ENCODE measurements at places on chromosomes 2 and 18. TPM values are rescaled to one million over a fixed set of nuclear protein-coding genes. Genes with fewer than 3 reads are reported as not detected.

CGREF1 gene
- total RNA-seq: 14.9 TPM

GAREM1 gene
- 3.9 TPM for total RNA-seq

CFAP65 gene
- not detected for total RNA-seq

ACMSD gene
- 0.28 TPM for total RNA-seq

ASXL3 gene
- total RNA-seq: 1.1 TPM

ROCK1 gene
- total RNA-seq: 27.9 TPM

AFF3 gene
- total RNA-seq: 2.0 TPM

IL36B gene
- total RNA-seq: not detected

SFTPB gene
- not detected for total RNA-seq

XDH gene
- 0.38 TPM for total RNA-seq

IL36G gene
- not detected for total RNA-seq

SERPINB5 gene
- under 0.01 TPM for total RNA-seq

FAP gene
- total RNA-seq: 274 TPM

CHCHD5 gene
- total RNA-seq: 4.5 TPM

ZNF521 gene
- total RNA-seq: 9.9 TPM

FAM228A gene
- total RNA-seq: 0.85 TPM

MYO7B gene
- total RNA-seq: under 0.01 TPM

LYPD1 gene
- total RNA-seq: 32.1 TPM

ST8SIA5 gene
- not detected for total RNA-seq

XPO1 gene
- 362 TPM for total RNA-seq

LRRTM4 gene
- not detected for total RNA-seq
